Activated T-helper 2 cell treated with anti-CD3 and anti-CD28 coated beads, Interferon-gamma antibody, Interleukin-2, Interleukin-4, amounts not matched to agents 10 μg/mL and 5 μg/mL and 100 μg/mL, durations not matched to agents 14 hours and 24 hours and 36 hours (primary cell): ENCODE measurements at places on chromosomes 7 and 10. TPM values are rescaled to one million over a fixed set of nuclear protein-coding genes. Genes with fewer than 3 reads are reported as not detected.

The SEPTIN7 gene
- total RNA-seq, result 228 and 236 TPM in 2 replicates

The MOGAT3 gene
- not detected in 2 replicates for total RNA-seq

The PRPF18 gene
- 20.6 and 22.9 TPM in 2 replicates for total RNA-seq

The CCDC172 gene
- not detected in 2 replicates for total RNA-seq

The FAM25A gene
- not detected in 2 replicates for total RNA-seq
